AG04450 (cell line): ENCODE measurements at places on chromosomes 1 and 21.

- DNase-seq: no peak
Measured at GRCh38 chr1:87408665-87409248, 80.1 kb downstream of the LMO4 start.

- no peak for DNase-seq
Measured at GRCh38 chr1:169086603-169087455, 19.7 kb upstream of the ATP1B1 start.

GRCh38 chr1:216032961-216033614, 390.2 kb downstream of the USH2A start:
- no peak for DNase-seq

DNA sequence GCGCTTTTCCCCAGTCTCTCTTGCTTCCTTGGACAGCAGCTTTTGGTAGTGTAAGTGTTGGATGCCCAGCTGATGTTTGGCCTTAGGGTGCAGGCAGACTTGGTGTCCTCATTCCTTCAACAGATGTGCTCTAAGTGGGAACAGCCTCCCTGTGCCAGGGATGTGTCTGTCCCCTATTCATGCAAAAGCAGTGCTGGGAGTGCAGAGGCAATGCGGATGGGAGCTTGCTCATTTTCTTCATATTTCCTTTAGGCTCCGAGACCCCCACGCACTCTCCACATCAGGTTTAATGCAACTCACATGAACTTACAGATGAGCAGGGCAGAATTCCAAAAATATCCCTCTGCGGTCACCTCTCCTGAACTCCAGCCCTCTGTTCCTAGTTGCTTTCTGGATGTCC, 96.1 kb downstream of the IER5 start:
- no peak for DNase-seq

DNA sequence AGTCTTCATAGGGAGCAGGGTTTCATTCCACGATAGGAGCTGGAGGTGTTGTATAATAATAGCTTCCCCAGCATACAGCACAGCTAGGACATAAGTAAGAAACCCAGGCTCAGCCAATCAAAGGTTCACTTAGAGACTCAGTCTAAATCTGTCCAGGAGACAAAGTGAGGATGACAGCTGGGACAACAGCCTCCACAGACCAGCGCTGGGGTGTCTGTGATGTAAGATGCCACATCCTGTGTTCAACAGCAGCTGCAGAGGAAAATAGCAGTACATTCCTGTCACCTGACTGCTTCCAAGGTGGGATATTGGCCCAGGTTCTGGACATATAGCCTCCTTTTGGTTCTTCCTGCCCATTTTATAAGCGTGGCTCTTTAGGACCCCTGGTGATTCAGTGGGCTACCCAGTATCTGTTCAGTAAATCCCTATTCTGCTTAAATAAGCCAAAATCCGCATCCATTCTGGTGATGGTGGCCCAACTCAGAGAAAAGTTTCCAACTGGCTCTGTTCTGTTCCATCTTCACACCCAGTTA, 176.8 kb upstream of the SYT6 start:
- no peak for DNase-seq

DNA sequence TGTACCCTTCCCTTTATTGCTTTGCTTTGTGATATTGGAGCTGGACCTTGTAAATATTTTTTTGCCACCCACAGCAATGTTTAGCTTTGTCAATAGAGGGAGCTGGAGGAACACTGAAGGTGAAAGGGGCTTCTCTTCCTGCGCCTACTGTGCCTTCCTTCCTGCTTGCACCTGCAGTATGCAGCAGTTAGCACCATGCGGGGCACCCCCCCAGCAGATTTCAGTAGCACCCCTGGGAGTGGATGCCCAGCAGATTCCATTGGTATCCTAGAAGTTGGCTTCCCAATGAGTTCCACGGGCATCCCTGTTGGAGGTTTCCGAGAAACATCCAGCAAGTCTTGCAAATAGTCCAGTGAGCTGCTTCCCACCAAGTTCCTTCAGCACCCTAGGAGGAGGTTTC, 25.6 kb downstream of the S100A10 start:
- DNase-seq: no peak

DNA sequence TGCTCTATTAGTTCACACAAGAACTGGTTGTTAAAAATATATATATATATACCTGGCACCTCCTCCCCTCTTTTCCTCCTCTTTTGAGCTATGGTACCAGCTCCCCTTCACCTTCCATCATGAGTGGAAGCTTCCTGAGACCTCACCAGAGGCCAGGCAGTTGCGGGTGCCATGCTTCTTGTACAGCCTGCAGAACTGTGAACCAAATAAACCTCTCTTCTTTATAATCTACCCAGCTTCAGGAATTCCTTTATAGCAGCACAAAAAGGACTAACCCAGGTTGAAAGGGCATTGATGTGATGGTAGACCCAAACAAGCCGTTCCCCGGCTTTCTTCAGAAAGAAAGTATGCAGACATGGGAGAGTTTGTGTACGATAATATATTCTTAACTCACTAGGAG, 14.9 kb downstream of the RSPH1 start:
- no peak for DNase-seq

DNA sequence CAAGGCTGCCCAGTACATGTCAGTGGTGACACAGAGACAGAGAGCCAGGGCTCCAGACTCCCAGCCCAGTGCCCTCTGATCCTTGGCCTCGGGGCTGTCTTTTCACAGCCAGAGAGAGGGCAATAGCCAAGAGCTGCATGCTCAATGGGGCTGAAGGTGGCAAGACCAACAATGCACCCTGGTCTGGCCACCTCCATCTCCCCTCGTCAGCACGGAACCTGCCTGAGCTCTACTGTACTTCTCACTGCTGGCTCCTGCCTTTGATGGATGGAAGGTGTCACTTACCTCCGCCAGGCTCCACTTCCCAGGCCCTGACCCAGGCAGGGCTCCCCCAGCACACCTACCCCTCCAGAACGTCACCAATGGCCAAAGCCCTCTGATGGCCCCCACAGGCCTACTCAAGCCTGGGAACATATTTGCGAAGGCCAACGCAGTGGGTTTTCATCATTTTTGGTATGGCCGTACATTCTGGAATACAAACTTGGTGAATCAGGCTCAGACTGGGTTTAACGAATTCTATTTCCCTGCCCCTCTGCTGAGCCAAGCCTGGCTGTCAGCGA, 88.1 kb downstream of the DMRTB1 start:
- no peak for DNase-seq

- no peak for DNase-seq
Measured at GRCh38 chr1:158818975-158819431, 12.1 kb upstream of the MNDA start.

DNA sequence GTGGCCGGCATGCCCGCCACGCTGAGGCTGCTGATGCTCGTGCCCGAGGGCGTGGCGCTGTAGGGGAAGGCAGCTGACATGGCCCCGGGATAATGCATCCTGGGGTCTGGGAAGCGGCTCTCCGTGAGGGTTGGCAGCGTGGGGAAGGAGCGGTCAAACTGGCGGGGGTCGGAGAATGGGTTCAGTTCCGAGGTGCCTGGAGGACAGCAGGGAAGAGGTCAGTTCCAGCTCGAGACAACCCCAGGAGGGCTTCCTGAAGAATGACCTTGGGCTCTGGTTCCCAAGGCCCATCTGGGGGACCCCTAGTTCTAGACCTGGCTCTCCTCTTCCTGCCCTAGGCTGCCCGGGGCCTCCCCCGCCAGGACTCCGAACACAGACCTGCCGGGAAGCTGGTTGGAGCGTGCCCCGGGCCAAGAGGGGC, 27.6 kb downstream of the RUNX3 start:
- DNase-seq: no peak

DNA sequence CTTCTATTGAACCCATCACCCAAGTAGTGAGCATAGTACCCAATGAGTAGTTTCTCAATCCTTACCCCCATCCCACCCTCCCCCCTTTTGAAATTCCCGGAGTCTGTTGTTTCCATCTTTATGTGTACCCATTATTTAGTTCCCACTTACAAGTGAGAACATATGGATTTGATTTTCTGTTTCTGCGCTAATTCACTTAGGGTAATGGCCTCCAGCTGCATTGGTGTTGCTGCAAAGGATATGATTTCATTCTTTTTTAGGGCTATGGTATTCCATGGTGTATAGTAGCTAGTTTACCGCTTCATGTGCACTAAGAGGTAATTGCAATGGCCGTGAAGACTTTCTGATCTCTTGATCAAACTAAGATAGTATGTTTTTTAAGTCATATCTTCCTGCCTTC, 107.5 kb upstream of the SERTAD4 start:
- DNase-seq: no peak

GRCh38 chr1:74857676-74858075, 124.7 kb downstream of the TYW3 start:
- DNase-seq: no peak

DNA sequence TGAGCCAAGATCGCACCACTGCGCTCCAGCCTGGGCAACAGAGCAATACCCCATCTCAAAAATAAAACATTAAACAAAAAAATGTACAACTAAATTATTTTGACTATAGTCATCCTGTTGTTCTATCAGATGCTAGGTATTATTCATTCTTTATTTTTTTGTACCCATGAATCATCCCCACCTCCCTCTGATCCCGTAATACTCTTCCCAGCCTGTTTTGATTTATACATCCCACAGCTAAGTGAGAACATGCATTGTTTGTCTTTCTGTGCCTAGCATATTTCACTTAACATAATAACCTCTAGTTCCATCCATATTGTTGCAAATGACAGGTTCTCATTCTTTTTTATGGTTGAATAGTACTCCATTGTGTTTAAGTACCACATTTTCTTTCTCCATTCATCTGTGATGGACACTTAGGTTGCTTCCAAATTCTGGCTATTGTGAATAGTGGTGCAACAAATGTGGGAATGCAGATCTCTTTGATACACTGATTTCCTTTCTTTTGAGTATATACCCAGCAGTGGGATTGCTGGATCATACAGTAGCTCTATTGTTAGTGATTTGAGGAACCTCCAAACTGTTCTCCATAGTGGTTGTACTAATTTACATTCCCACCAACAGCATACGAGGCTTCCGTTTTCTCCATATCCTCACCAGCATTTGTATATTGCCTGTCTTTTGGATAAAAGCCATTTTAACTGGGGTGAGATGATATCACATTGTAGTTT, 84.4 kb downstream of the MACF1 start:
- DNase-seq: no peak

- DNase-seq: no peak
Measured at GRCh38 chr1:111813440-111814304, 58.0 kb downstream of the DDX20 start.

DNA sequence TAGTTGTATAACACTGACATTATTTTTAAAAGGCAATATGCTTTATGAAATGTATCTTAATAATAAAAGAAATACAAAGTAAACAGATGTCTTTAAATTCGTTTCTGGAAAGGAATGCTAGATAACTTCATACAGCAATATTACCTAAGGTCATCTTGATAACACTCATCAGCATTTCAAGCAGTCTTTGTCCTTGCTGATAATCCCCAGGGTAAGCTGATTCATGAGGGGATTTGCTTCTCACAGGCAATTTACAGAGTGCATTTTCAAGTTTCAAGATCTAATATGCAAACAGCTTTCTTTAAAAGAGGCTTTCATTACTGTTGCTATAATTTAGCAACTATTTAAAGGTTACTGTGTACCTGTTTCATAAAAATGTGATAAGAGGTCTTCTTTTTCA, 75.2 kb upstream of the NEK2 start:
- DNase-seq: no peak

GRCh38 chr21:42172596-42173483, 46.1 kb upstream of the ABCG1 start:
- no peak for DNase-seq

DNA sequence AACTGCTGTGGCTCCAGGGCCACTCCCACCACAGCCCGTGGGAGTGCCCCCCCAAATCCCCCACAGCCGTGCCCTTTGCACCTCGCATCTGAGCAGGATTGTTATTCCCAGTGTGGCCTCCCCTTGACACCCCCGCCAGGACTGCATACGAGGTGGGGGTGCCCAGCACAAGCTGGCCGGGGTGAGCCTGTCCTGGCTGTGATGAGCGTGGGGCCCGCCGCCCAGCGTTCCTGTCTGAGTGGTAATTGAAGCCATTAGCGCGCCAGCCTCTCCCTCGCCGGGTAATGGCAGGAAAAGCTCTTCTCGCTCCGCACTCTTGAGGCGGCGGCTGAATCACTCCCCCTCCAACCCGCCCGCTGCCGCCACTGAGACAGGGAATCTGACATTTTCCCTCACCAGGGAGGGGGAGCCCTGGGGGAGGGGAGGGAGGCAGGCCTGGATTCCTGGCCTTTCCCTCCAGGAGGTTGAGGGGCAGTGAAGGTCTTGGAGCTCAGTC, 27.7 kb downstream of the PTPRF start:
- no peak for DNase-seq

DNA sequence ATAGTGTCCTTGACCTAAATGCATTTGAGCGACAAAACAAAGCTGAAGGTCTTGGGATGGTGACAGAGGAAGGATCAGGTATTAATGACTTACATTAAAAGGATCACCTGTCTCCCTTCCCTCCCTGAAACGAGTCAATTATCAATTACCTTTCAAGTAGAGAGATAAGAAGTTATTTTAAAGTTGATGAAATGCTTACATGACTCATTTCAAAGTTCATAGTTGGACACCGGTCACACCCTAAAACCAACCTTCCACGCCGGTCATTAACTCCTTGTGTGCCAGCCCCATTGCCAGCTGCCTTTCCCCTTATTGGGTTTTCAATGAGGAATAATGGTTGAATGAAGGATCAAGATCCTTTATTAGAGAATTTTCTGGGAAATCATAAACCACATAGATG, 129.8 kb downstream of the ZP4 start:
- no peak for DNase-seq
